ENCODE measurements at places on chromosomes 7 and 10. TPM values are rescaled to one million over a fixed set of nuclear protein-coding genes. Genes with fewer than 3 reads are reported as not detected.

Gene SMKR1
- total RNA-seq = not detected

Gene TMEM178B
- 9.4 TPM for total RNA-seq

Gene OR9A2
- 2.6 TPM for total RNA-seq

Gene EEF1AKMT2
- 38.0 TPM for total RNA-seq

Gene SFTPA1
- total RNA-seq = not detected

Gene SFRP4
- not detected for total RNA-seq

Gene NRG3
- total RNA-seq = 3.9 TPM

Gene SPDYE6
- not detected for total RNA-seq

Gene ZNF503
- total RNA-seq = not detected

Gene MCM7
- total RNA-seq = 285 TPM

Gene DGKB
- 11.5 TPM for total RNA-seq

DNA sequence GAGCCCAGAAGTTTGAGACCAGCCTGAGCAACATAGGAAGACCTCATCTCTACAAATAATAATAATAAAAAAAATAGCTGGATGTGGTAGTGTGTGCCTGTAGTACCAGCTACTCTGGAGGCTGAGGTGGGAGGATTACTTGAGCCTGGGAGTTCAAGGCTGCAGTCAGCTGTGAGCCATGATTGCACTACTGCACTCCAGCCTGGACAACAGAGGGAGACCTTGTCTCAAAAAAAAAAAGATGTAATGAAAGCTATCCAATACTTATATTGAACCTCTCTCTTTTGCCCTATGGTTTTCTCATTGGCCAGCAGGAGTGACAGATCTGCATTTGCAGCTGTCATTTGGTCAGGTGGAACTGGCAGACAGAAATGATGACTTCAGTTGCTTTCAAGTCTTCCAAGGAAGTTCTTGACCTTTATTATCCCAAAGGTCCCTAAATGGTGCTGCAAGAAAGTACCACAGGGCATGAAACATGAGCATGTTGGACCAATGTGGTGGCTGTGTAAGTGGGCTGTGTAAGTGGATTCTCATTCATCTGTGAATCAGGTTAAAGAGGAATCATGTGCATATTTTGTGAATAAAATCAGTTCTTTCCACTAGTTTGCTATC lies 99.4 kb downstream of the CALD1 start:
- no peaks in the 10 kb centered on the region for H3K36me3 ChIP-seq
- H3K4me3 ChIP-seq = no peak overlapping the region
- H3K4me1 ChIP-seq = no peaks in the 10 kb centered on the region
- DNase-seq = no peak
- H3K27ac ChIP-seq = no peak overlapping the region

DNA sequence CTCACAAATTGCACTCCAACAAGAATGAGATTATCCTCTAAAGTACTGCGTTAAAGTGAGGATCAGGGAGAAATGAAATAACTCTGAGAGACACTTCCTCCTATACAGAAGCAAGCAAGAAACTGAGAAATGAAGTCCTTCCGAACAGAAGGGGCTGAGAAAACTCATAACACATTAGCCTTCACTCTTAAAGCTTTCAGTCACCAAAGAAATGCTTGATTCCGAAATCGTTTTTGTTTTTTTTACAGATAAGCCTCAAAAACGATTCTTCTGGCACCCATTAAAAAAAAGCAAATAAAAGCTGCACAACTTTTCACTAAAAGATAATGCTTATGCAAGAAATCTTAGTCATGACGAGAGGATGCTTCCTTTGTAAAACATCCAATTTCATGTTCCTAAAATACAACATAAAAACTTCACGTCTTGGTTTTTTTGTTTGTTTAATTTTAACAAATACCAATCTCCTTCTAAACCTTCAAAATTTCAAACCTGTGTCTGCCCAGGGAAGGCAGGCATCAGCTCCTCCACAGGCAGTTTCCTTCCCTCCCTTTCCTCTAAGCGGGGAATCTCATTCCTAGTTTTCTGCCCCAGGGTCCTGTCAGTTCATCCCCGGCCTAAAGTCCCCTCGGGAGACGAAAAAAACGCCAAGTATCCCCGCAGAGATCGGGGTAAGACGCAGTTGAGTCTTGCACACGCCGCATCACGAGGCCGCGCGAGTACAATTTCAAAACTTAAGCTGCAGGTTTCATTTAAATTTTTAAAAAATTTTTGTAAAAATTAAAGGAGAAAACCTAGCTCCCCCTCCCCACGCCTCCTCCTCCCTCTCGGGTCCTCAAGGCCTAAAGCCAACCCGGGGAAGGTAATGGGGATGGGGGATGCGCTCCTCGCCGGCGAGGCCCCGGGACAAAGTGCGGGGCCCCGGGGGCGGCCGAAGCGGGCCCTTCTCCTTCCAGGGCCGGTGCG lies 1.1 kb downstream of the BAZ1B start:
- H3K36me3 ChIP-seq = peaks cover 31% of the 10 kb centered on the region
- peak overlapping the region; percentile 90 for H3K27ac ChIP-seq
- DNase-seq = peak; percentile 56
- peak overlapping the region; percentile 67 for H3K4me3 ChIP-seq
- H3K4me1 ChIP-seq = peaks cover 18% of the 10 kb centered on the region
- no peaks in the 10 kb centered on the region for H3K27me3 ChIP-seq

DNA sequence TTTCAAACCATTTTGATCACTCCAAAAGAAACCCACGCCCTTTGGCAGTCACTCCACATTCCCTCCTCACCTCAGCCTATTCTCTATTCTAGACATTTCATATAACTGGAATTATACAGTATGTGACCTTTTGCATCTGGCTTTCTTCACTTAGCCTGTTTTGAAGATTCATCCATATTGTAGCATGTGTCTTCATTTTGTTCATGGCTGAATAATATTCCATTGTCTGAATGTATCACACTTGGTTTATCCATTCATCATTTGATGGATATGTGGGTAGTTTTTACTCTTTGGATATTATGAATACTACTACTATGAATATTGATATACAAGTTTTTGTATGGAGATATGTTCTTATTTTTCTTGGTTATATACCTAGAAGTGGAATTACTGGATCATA lies 3.5 kb upstream of the OTUD1 start:
- DNase-seq = no peak
- H3K27ac ChIP-seq = no peak overlapping the region
- no peaks in the 10 kb centered on the region for H3K36me3 ChIP-seq

DNA sequence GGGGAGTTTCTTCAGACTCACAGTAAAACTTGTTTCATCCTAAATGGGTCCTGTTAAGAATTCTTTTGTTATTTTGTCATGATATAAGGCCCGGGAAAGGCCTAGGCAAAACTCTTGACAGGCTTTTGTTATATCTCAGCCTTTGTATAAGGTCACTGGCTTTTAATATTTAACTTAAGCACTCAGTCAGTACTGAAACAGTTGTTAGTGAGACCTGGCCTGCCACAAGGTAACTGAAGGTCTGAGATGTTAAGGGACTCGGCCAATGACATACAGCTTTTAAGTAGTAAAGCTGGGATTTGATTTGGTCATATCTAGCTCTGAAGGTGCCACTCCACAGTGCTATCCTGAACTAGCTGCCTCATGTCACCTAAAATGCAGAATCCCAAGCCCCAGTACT lies 57.2 kb upstream of the STEAP4 start:
- DNase-seq = no peak
- H3K27ac ChIP-seq = no peak overlapping the region
- no peak overlapping the region for H3K4me3 ChIP-seq
- H3K27me3 ChIP-seq = no peaks in the 10 kb centered on the region

DNA sequence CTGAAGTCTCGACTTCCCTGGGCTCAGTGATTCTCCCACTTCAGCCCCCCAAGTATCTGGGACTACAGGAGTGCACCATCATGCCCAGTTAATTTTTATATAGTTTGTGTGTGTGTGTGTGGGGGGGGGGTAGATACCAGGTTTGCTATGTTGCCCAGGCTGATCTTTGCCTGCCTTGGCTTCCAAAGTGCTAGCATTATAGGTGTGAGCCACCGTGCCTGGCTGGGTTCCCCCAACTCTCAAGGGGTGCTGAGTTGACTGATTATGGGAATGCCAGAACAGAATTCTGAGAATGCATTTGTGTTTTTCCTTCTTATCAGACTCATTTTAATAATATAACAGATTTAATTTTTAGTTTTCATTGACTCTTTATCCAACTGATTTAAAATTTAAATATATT lies 19.5 kb downstream of the RPA3 start:
- no peaks in the 10 kb centered on the region for H3K36me3 ChIP-seq
- H3K27ac ChIP-seq = no peak overlapping the region
- no peak for DNase-seq
- no peaks in the 10 kb centered on the region for H3K4me1 ChIP-seq
- no peak overlapping the region for H3K4me3 ChIP-seq

DNA sequence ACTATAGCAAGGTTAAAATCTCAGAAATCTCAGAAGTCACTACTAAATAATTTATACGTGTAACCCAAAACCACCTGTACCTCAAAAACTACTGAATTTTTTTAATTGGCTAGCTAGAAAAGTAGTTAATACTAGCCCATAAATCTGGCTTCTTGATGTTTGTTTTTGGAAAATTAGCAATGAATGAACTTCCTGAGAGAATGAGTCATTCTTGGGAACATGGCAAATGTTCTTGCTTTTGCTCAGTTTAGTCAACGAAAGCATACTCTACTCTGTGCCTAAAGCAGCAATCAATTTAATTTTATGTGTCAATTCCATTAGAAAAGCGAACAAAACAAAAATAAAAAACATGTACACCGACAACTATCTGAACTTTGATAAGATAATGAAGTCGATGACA lies 69.2 kb downstream of the SEMA3E start:
- no peaks in the 10 kb centered on the region for H3K27me3 ChIP-seq
- H3K4me1 ChIP-seq = no peaks in the 10 kb centered on the region
- H3K4me3 ChIP-seq = no peak overlapping the region
- no peaks in the 10 kb centered on the region for H3K36me3 ChIP-seq
- no peak overlapping the region for H3K27ac ChIP-seq
- no peak for DNase-seq

DNA sequence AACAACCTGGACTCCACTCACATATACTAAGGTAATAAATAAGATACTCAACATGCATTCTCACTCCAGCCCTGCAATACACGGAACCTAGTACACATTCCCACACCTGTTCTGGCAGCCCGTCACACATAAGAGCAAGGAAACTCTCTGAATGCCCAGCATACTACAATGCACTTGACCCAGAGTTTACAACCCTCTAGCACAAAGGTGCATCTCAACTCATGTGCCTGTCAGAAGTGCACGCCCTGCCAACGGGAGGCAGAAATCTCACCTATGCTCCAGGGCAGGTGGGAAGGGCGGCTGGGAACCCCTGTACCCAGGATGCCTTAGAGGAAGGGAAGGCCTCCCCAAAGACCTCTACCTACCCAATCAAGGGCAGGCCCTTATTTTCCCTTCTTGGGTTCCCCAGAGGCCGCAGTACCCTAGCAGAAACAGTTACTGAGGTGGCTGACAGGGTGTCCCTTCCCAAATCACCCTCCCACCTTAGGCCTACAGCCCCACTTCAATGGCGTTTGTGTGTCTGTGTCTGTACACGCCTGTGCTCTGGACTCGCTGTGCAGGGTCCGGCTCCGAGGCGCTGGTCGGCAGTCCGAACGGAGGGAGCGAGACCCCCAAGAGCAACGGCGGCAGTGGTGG lies 2.0 kb downstream of the EVX1 start:
- no peak overlapping the region for H3K27ac ChIP-seq
- DNase-seq = no peak
- peaks cover 100% of the 10 kb centered on the region for H3K27me3 ChIP-seq

DNA sequence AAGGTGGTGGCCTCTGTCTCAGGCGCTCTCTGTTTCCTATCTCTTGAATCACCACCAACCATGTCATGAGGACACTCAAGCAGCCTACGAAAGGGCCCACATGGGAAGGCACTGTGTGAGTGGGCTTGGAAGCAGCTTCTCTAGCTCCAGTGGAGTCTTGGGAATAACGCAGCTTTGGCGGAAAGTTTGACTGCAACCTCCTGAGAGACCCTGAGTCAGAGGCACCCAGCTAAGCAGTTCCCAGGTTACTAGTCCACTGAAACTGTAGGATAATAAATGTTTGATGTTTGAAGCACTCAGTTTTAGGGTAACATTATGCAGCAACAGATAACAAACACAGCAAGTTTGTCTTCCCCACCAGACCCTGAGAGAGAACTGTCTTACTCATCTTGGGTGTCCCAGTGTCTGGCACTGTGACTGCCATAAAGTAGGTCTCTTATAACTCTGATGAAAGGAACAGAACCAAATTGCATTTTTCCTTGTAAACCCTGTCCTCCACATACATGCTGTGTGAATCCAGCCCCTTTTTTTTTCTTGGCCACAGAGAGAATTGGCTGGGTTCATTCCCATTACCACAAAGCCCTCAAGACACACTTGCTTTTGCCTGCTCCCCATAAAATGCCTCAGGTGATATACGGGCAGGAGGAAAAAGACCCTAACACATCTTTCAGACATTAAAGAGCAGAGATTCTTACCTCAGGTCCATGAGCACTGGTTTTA lies 185.5 kb downstream of the ZNF365 start:
- no peaks in the 10 kb centered on the region for H3K36me3 ChIP-seq
- no peaks in the 10 kb centered on the region for H3K27me3 ChIP-seq
- DNase-seq = no peak
- no peak overlapping the region for H3K4me3 ChIP-seq
- H3K27ac ChIP-seq = no peak overlapping the region

GRCh38 chr10:72424561-72424960 lies 69.8 kb upstream of the DNAJB12 start:
- H3K4me3 ChIP-seq = no peak overlapping the region
- H3K36me3 ChIP-seq = no peaks in the 10 kb centered on the region
- H3K4me1 ChIP-seq = 0 out of 2 replicates have a peak, but pooled peaks cover 8% of the 10 kb centered on the region

- H3K27me3 ChIP-seq = no peaks in the 10 kb centered on the region
- H3K4me1 ChIP-seq = no peaks in the 10 kb centered on the region
- no peak for DNase-seq
- H3K4me3 ChIP-seq = no peak overlapping the region
- no peaks in the 10 kb centered on the region for H3K36me3 ChIP-seq
Measured at GRCh38 chr7:110534241-110534931, 556.5 kb upstream of the LRRN3 start.

DNA sequence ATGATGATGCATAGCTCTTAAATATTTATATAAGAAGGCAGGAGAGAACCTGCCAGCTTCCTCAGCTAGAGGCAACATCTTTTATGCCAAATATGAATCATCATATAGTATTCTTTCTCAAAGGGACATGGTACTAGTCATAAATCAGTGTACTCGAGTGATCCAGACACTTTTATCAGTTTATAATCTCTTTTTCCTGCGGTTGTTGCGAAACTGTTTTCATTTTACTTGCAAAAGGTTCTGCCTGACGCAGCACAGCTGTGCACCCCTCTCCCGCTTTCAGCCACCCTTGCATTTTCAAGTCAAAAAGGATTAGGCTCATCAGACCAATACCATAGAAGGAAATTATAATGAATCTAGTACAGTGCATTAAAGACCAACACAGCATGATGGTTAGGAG lies 332.3 kb upstream of the PRKCQ start:
- no peak overlapping the region for H3K27ac ChIP-seq
- H3K4me3 ChIP-seq = no peak overlapping the region
- no peak for DNase-seq
- no peaks in the 10 kb centered on the region for H3K36me3 ChIP-seq

DNA sequence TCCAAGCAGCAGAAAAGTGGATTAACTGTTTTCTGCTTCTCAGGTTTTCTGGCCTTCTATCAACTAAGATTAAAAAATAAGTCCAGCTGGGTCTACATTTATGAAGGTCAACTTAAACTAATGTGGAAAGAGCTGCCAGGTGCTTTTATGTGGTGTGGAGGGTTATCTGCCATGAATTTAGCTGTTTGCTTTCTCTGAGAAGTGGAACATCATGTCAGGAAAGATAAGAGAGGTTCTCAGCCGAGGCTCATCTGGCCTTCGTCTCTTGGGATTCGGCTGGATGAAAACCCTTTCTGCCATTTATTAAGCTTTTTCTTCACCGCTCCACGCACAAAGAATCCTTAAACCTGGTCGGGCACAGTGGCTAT lies 5.5 kb downstream of the PTPRN2 start:
- DNase-seq = no peak
- peaks cover 5% of the 10 kb centered on the region for H3K4me1 ChIP-seq
- H3K4me3 ChIP-seq = no peak overlapping the region
- H3K27ac ChIP-seq = no peak overlapping the region
- H3K36me3 ChIP-seq = 0 out of 2 replicates have a peak, but pooled peaks cover 4% of the 10 kb centered on the region
- H3K27me3 ChIP-seq = peaks cover 24% of the 10 kb centered on the region
